ENCODE measurements at places on chromosomes 12 and 14.

GRCh38 chr12:65465766-65466547, 187.5 kb downstream of the MSRB3 start:
- no peak for DNase-seq

DNA sequence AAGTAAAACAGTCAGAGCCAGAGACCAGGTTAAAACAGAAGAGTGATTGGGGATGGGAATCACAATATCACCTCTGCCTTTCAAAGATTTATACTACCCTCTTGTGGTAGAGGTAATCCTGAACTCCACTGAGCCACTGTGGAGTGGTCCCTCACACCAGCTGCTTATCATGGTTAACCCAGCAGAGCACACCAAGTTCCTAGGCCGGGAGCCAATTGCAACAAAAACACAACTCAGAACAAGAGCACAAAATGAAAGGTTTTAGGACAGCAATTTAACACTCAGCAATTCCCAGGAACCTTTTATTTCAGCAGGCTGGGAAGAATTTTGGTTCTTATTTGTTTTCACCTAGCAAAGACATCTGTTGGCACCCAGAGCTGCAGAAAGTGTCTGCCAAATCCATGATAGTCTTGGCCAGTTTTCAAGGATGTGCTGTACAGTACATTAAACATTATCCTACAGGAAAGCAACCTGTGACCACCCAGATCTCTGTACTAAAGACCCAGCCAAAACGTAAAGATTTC, 220.5 kb upstream of the ATXN7L3B start:
- no peak for DNase-seq

GRCh38 chr12:101582937-101583336, 11.8 kb upstream of the MYBPC1 start:
- DNase-seq: no peak

DNA sequence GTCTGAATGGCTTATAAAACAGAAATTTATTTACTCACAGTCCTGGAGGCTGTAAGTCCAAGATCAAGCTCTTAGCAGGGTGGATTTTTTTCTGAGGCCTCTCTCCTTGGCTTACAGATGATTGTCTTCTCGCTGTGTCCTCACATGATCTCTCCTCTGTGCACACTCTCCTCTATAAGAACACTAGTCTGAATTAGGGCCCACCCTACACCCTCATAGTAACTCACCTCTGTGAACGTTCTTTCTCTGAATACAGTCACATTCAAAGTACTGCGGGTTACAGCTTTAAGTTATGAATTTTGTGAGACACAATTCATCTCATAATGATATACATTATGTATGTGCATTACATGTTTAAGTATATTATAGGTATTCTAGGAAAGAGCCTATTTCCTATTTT, 135.7 kb upstream of the ATXN7L3B start:
- no peak for DNase-seq

DNA sequence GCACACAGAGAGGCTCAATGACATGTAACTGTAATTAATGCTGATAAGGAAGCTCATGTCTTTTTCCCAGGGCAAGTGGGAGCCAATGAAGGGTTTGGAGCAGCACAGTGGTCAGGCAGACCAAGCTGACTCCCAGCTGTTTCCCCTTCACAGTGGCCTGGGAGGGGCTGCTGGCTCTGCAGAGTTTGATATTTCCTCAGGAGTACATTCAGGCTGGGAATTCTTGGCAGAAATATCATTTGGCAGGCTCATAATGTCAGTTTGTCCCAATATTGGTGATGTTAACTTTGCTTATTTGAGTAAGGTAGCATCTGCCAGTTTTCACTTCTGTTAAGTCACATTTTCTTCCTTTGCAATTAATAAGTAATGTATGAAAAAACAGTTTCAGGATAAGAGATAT, 247.0 kb downstream of the EMP1 start:
- no peak for DNase-seq

DNA sequence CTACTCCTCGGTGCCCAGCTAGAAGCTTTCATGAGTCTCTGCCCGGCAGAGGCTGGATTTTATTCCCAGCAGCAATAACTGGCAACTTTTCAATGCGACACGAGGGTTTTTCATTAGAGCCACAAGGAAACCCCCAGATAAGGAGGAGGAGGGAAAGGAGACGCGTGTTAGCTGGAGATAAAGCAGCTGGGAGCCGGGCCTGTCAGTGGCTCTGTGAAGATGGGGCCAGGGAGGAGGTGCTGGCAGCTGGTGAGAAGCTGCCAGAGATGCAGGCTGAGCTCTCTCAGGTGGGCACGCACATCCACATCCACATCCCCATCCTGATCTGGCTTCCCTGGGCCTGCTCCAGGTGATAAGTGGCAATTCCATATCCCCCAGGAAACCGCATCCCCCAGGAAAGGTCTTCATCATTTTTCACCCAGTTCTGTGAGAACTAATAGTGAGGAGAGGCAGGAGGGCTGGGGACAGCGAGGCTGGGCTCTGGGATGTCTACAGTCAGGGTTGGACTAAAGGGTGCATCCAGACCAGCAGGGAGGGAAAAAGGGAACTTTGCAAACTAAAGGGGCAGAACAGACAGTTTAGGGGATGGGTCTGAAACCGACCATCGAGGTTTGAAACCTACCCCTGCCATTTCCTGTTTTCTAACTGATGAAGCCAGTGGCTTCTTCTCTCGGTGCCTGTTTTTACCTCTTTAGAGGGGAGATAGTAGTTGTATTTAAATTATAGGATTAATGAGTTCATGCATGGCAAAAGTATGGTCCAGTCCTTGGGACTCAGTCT, 413.2 kb downstream of the DPF3 start:
- no peak for DNase-seq

DNA sequence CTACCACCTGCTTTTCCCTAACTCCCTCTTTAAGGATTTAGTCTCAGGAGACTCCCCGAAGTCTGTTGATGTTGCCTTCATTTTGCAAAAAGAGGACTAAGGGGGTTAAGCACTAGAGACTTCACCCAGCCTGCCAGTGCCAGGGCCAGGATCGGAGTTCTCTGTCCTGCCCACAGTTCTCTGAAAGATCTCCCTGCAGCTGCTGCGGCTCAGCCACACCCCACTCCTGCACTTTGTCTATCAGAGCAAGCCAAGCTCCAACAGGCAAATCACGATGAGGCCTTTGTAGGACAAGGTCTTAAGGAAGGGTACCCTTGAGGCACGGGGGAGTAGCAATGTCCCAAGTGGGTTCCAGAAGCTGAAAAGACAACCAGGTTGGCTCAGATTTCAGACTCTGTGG, 148.8 kb upstream of the EGLN3 start:
- no peak for DNase-seq

DNA sequence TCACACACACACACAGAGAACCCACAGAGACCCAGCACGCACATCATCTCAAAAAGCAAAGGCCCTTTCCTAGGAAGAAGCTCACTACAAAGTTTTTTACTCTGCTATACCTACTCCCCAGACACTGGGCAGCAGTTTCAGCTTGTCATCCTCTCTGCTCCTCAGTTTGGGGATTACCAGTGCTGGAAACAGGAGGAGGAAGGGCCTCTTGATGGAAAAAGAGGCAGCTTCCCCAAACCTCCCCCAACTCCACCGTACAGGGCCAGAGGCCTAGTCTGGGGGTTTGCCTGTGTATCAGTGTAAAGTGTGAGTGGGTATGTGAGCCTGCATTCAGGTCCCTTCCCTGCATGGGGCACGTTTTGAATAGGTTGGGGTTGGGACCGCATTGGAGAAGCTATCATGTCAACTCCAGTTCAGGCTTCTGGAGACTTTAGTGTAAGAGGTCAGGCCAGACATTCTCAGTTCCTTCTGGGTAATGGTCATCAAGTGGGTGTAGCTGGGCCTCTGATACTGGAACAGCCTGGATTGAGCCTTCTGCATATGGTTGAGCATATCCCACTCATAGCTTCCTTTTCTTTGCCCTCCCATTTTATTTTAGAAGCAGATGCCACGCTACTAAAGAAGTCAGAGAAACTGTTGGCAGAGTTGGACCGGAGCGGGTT, 1.2 kb downstream of the REM2 start:
- DNase-seq: no peak

- DNase-seq: no peak
Measured at GRCh38 chr12:41681898-41682297, 462.8 kb downstream of the GXYLT1 start.

GRCh38 chr12:34348836-34349672, 326.8 kb downstream of the ALG10 start:
- DNase-seq: no peak

GRCh38 chr12:13039328-13039956, 4.7 kb upstream of the FAM234B start:
- DNase-seq: no peak

DNA sequence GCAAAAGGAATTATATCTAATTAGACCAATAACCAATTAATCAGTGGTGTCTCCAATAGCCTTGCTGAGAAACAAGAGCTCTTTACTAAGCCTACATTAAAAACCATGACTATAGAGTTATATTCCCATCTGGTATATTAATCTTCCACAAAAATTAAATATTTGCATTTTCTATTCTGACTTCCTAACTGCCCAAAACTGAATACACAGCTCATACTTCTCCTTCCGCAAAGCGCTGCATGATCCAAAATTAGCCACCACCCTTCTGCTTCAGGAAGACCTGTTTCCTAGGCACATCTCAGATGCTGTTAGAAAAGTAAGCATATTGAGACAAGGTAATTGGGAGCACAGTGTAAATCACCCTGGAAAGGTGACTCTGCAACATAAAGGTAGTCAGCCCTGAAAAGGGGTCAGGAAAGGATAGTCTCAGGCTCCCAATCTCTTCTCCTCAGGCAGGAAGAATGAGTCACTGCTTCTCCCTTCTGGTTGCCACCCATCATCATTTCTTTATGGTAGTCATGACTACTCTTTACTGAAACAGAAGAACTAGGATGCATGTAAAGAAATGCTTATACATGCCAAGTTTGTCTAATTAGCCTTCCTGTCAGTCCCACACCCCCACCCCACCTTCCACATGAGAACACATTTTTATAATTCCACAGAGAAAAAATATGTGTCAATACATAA, 54.3 kb downstream of the PLCZ1 start:
- DNase-seq: no peak

DNA sequence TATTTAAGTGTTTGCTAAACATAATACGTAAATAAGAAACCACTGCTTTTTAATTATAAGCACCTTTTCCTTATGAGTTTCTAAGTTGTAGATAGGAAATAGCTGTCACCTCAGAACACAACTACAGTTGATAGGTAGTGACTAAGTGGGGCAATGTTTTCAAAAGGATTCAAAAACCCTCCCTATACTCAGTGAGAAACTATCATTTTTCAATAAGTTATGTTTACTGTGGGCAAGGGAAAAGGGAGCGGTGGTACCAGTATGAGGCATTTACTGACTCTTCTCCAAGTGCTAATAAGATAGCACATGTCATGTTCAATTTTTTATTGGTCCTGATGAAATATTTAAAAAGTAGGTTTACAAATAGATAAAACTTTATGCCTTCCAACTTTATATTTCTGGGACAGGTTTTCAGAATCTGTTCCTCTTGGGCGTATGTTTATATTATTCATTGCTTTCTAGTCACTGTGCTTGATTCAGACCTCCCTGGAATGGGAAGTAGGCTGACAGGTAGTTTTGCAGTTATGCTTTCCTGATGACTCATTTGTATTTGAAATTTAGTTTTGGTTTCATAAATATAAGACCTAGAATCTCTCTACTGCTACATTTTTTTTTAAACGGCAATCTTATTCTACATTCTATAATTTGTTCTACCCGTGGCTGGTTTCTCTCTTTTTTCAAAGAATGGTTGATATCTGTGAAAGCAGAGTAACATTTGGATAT, 153.1 kb downstream of the TMEM117 start:
- DNase-seq: no peak

- no peak for DNase-seq
Measured at GRCh38 chr12:51959211-51959610, 7.7 kb downstream of the ACVR1B start.

DNA sequence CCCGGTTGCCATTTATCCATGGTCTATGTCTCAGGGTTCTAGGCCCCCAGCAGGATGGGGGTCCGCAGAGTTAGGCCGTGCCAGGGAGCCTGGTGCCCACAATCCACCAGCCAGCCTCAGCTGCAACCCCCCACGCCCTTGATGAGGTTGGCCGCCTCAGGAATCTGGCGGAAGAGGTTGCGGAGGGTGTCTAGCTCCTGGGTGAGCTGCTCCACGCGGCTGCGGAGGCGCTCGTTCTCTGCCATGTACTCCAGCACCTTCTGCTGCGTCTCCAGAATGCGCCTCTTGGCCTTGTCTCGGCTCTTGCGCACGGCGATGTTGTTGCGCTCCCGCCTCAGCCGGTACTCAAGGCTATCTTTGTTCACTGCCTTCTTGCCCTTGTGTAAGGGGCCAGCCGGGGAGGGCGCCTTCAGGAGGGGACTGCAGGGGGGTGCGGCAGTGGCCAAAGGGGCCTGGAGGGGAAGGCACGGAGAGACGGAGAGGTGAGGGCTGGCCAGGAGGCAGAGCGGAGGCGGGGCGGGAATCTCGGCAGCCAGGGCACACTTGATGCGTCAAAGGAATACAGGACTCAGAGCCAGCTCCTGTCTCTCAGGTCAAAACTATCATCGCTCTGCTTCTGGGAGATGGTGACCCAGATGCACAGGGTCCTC, 1.6 kb downstream of the CEBPE start:
- no peak for DNase-seq

GRCh38 chr14:93857500-93858283, 69.4 kb upstream of the PRIMA1 start:
- DNase-seq: no peak
